ACHN (cell line): ENCODE measurements at places on chromosomes 4 and X.

- DNase-seq = no peak
These were observed 2.5 kb upstream of the USP11 start for GRCh38 chrX:47230136-47230868.

DNA sequence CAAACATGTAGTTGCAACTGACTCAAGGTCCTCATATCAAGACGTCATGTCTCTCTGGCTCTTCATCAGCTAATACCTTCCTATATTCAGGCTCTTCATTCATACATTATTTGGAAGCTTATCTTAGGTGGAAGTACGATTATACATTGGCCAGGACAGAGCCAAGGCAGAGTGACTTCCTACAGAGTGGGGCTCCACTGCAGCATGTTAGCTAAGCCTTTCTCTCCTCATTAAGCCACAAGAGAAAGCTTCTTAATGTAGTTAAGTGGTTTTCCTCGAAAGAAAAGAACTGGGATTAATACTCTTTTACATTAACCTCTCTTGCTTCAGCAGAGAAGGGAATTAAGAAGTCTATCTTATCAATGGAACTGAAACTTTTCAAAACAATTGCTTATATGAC is 15.0 kb downstream of the C4orf33 start:
- no peak for DNase-seq

DNA sequence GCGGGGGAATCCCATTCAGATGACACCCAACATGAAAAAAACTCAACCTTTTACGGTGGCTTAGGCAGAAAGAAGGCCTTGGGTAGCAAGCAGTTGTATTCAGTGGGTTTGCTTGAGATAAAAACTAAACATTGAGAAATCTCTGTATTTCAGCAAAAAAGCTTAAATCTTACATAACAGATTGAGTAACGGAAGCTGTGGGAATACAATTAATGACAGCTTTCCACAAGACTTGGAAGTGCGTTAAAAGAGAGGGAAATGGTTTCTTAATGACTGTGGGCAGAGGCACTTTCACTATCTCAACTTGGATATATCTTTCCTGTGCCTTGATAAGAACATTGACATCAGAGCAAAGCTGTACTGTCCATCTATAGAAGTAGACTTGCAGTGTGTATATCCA is 418.5 kb upstream of the HS3ST1 start:
- DNase-seq = no peak

- no peak for DNase-seq
These were observed 411.9 kb upstream of the EMCN start for GRCh38 chr4:100929758-100930157.

GRCh38 chr4:57077550-57078343 is 32.4 kb downstream of the IGFBP7 start:
- DNase-seq = peak; percentile 68

- DNase-seq = no peak
These were observed 373.7 kb upstream of the FTHL17 start for GRCh38 chrX:31445542-31445941.

- no peak for DNase-seq
These were observed 21.7 kb upstream of the CLNK start for GRCh38 chr4:10706236-10706635.

GRCh38 chr4:1834047-1834775 is 21.7 kb downstream of the LETM1 start:
- no peak for DNase-seq

DNA sequence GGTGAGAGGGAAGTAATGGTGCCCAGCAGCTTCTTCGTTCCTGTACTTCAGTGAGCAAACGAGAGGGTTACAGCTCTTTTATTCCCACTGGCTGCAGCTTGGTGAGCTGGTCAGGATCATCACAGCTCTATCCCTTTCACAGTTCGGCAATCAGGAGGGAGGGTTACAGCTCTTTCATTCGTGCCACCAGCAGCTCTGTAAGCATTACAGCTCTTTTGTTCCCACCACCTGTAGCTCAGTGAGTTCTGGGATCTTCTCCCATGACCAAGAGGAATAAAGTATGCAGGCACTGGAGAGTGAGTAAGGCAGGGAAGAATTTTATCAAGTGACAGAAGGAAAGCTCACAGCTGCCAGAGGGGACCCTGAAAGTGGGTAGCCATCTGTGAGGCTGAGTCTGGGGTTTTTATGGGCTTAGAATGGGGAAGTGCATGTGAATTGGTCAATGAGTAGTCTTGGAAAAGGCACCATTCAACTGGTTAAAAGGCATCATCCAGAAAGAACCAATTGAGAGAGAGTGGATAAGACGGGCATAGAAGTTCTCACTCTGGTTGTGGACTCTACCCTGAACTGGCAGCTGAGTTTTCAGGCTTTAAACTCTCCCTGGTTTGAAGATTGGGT is 123.7 kb downstream of the COX18 start:
- no peak for DNase-seq

DNA sequence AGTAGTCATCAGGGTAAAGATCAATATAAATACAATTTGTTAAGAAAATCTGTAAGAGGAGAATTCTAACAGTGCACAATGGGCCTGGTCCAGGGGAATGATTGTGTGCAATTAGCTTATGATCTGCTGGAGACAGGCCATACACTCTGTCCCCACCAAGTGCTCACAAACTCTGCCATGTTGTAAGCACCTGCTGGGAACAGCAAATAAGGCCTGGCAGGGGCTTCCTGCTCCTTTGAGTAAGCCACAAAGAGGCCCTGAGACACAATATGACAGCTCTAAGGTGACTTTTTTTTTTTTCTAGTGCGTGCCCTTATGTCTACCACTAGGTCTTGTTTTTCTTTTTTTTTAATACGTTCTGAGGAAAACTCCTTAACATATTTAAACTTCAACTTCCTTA is 866.3 kb upstream of the PCDH7 start:
- DNase-seq = no peak

DNA sequence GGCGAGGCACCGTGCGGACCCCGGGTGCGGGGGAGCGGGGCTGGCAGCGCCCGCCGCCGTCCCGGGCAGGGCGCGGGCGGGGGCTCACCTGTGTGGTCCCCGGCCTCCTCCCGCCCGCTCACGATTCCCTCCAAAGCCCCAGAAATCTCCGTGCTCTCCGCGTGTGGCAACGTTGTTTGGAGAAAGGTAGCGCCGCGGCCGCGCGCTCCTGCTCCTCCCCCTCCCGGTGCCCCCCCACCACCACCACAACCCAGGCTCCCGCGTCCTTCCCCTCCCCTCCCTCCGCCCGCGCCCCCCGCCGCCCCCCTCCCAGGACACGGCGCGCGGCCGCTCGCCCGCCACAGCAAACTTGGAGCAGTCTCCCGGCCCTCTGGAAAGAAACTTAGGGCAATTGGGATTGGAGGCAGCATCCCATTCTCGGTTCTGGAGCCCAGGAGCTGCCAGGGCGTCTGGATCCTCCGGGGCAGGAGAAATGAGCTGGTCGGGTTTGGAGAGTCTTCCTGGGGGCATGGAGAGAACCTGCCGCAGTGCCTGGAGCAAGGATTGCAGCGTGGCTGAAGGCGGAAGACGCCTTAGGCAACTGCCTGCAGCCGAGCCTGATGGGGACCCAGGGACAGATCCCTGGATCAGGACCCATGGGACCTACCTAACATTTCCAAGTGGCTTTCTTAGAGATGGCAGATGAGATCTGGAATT is 855 bp downstream of the KLF3 start:
- DNase-seq = peak; percentile 62

- no peak for DNase-seq
These were observed 174.1 kb upstream of the HS3ST1 start for GRCh38 chr4:11602606-11603340.

GRCh38 chr4:60897415-60897814 is 302.7 kb upstream of the ADGRL3 start:
- no peak for DNase-seq

GRCh38 chr4:83276299-83277040 is 8.1 kb downstream of the COQ2 start:
- no peak for DNase-seq

DNA sequence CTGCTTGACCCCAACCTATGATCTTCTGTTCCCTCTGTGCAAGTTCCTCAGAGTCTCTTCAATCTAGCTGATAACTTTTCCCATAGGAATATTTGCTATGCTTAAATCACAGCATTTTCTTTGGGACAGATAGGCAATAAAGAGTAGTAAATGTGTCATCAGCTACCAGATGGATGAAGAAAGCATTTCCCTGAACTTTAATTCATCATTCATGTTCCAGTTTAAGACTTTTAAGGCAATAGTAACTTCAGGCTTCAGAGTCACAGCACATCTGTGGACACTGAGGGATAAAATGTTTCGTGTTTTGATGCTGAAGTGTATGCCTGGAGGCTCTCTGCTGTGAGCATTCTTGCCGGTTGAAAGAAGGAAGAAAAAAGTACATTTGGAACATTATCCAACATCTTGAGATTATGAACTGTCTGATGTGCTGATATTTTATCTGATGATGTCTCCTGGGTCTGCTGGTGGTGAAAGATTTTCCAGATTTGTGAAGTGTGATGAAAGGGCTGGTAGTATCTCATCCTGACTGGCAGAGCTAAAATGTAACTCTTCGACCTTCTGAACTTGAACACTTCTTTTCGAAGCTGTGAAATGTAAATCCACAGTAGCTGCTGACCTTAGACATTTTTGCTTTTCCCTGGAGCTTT is 133.7 kb downstream of the DCLK2 start:
- DNase-seq = no peak

- no peak for DNase-seq
These were observed 446.8 kb downstream of the ANKRD50 start for GRCh38 chr4:124265701-124266100.

DNA sequence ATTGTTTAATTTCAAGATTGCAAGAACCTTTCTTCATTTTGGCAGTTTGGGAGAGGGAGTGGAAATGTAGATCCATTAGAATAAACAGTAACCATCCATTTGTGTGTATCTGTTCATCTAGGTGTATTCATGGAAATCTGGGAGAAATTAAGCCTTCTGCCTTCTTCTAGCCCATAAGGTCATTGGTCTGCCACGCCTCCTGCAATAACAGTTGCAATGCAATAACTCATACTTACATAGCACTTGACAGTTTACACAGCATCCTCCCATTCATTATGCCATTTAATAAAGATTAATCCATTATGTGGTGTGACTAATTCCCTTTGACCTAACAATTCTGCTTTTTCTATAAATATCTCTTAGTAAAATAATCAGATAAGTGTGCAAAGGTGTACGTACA is 42.6 kb downstream of the SHROOM4 start:
- no peak for DNase-seq

- peak; percentile 85 for DNase-seq
These were observed at the start of gene SH3RF1 for GRCh38 chr4:169270810-169271691. Gene SH3RF1, minus strand, starts transcription at chr4:169270956. Its CDS starts 1,744 bp downstream, at chr4:169269212.

DNA sequence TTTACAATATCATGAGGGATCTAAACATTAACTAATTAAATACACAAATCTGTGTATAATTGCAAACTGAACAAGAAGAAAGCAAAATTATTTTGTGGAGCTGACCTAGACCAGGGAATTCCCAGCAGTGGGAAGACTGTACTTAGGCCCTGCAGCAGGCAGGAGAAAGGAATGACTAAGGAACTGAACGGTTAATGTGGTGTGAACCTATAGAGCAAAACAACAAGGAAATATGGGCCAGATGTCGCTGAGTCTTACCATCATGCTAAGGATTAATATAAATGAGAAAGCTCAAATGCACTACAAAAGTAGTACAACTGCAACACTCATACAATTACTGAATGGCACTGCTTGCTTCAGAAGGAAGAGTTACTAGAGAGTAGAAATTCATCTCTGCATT is 120.3 kb upstream of the ATXN3L start:
- DNase-seq = no peak

GRCh38 chr4:125590158-125590557 is 275.4 kb downstream of the FAT4 start:
- no peak for DNase-seq

DNA sequence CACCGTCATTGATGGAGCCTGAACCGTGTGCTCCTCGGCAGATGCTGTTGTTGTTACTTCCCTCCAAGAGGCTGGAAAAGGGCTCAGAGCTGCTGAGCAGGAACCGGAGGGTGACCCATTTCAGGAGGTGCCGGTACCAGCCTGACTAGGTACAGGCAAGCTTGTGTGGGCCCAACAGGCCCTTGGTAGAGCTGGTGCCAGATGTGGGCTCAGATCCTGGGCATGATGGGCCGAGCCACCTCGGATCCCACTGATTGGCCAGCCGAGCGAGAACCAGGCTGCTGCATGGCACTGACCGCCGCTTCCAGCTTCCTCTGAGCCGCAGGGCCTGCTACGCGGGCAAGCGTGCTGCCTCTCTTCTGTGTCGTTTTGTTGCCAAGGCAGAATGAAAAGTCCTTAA is 33.7 kb downstream of the NOP14 start:
- DNase-seq = no peak

DNA sequence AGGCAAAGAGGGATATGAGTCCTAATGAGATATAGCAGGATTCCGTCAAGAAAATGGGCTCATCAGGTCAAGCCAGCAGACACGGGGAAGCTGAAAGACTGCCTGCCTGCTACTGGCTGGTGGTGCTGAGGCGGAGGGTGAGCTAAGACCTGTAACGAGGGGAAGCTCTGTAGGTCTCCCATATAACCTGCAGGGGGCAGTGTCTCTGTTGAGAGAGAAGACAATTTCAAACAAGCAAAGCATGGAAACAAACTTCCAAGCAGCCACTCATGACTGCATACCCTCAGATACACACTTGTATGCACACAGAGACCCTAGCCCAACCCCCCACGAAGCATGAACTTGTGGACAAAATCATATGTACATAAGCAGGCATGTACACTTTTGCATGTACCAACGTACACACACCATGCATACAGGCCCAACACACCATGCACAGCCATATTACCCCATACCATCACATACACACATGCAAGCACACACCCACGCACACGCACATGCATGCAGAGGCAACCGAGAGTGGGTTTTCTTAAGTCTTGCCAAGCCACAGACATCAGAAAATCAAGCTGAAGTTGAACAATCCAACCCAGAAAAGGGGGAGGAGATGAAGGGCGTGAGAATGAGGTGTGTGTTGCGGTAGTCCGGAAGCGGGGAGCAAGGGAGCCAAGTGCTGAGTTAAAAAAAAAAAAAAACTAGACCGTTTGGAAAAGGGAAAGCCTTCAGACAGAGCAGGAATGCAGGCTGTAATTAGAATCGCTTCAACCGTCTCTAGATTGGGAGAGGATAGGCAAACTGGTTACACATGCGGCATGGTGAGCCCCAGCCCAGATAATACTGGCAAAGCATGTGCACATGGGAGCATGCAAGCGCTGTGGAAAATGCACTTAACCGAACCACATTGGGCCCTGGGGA is 71.0 kb downstream of the PJA1 start:
- peak; percentile 33 for DNase-seq

DNA sequence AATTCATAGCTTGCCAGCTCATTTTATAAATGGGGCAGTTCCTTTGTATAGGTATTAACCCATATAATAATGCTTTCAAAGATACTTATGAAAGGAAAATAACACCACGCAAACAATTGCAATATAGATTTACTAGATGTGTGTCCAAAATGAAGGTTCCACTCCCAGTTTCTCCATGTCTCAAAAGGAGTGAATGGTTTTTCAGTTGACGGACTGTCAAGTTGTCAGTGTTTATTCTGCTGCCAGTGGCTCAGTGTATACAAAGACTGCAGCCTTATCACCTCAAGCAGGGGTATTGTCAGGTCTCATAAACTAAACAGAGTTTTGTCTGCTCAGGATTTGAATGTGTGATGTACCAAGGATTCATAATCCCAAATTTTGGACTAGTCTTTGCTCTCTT is 585.3 kb upstream of the ATOH1 start:
- no peak for DNase-seq
